ENCODE measurements at places on chromosomes 16 and 17.

GRCh38 chr16:31472709-31473203 lies 804 bp downstream of the TGFB1I1 start:
- DNase-seq, result peak; percentile 31

DNA sequence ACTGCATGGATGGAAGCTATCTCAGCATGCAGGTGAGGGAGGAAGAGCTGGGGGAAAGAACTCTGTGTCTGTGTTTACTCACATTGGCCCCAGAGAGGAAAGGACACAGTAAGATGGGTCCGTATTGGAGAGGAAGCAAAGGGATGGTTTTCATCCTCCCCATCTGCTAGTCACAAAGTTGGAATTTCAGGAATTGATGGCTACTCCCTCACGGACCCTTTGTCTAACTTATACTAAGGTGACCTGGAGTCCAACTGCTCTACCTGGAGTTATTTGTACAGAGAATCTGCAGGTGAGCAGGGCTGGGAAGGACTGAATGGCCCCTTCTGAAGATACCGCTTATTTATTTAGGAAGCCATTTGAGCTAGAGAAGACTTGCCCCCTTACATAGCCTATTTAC lies 55.1 kb downstream of the WNT3 start:
- no peak for DNase-seq

- no peak for DNase-seq
These were observed 27.4 kb downstream of the CDRT15 start for GRCh38 chr17:14209215-14209614.

GRCh38 chr16:50313596-50314478 lies 47.5 kb downstream of the ADCY7 start:
- no peak for DNase-seq

DNA sequence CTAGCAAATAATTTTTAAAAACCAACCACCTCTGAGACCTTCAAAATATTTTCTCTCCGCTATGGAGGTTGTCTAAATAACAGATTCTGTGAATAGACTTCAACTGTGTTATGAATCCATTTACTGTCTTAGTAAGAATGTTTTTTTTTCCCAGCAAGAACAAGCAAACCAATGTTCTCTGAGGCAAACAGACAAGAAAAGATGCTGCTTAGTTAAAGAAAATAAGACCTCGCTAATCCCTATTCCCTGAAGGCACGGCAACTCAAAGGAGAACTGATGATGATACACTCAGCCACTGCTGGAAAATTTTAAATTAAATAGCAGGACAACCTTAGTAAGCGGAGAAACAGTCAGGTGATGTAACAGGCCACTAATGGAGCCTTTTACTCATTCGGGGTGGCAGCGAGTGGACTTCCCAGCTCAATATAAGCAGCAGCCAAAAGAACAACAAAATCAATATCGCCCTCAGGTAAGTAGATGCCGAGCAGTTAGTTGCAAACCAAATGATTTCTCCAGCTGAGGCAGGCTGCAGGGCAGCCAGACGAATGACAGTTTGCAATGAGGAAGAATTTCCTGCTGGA lies 81.8 kb downstream of the CPPED1 start:
- no peak for DNase-seq

GRCh38 chr16:3980253-3981111 lies 100.0 kb upstream of the CREBBP start:
- DNase-seq, result no peak

- DNase-seq, result no peak
These were observed 75.5 kb downstream of the AATF start for GRCh38 chr17:37024181-37024637.

DNA sequence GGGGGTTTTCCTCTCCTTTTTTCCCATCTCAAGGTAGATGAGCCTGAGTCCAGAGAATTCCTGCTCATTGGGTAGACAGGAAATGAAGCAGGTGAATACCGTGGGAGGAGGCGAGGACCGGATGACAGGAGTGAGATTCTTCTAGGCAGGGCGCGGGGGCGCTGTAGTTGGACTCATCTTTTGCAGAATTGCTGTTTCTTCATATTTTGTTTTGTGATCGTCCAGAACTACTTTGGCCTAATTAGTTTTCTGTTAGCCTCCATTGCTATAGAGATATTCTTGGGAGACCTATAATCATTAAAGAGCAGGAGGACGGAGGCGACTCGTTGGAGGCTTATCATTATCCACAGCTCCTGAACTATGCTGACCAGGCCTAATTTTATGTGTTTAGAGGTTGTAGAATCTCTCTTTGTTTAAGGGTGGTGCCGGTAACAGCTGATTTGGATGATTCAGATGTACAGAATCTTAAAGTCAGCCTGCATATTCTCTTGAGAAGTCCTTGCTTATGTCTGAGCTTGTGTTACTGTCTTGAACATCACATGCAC lies 650 bp downstream of the ATP6V0A1 start:
- peak; percentile 73 for DNase-seq

DNA sequence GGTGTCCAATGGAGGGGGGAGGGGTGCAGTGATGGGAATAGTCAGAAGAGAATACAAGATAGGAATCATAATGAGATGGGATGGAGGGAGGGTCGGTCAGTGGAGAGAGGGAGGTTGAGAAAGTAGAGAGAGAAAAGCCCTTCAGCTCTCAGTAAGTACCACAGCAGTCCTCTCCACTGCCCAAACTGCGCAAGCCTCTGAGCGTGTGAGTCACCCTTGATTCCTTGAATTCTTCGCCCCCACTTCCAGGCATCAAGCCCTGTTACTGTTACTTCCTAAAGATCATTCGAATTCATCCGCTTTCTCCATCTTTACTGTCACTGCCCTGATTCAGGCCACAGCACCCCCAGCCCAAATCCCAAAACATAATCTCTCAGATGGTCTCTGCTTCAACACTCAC lies 2.5 kb downstream of the GUCY2D start:
- DNase-seq, result no peak

GRCh38 chr16:25018972-25019617 lies 3.9 kb upstream of the ARHGAP17 start:
- no peak for DNase-seq

DNA sequence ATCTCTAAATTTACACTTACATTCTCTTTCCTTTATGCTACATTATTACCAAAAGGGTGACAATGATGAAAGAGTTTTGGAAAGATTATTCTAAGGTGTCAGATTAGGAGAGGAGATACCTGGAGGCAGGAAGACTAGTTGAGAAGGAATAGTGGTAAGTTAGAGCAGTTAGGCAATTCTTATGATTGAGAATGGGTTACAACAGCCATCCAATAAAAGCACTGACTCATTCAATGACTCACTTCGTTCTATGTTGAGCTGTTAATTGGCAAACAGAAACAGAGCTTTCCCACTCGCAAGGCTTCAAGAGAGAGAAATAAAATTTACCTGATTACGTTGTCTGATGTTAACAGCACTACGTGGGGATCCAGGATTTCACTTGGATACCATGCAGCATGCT lies 5.8 kb downstream of the NUP88 start:
- DNase-seq, result no peak

GRCh38 chr17:11495613-11496012 lies 102.7 kb upstream of the DNAH9 start:
- no peak for DNase-seq

- DNase-seq, result no peak
These were observed 19.4 kb downstream of the LYRM9 start for GRCh38 chr17:27873746-27874145.

GRCh38 chr16:7653746-7654461 lies 321.3 kb downstream of the RBFOX1 start:
- DNase-seq, result no peak

DNA sequence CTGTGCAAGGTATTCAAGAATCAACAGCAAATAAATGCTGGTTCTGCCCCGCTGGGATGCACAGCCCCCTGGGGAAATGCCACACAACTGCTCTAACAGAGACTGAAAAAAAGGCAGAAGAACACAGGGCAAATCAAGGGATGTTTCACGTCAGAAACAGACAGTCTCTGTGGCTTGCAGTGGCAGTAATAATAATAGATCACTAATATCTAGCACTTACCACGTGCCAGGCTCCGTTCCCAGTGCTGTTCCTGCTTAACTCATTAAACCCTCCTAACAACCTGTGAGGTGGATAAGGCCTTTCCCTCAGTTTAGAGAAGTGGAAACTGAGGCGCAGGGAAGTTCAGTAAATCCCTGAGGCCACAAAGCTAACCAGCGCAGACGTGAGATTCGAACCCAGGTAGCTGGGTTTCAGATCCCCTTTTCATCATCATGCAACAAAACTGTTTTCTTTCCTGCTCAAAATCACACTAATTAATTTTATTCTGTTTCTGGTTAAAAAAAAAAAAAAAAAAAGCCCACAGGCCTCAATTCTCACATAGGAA lies 36.7 kb downstream of the ARHGAP17 start:
- no peak for DNase-seq

- DNase-seq, result no peak
These were observed 5.9 kb downstream of the ALYREF start for GRCh38 chr17:81885454-81885853.

DNA sequence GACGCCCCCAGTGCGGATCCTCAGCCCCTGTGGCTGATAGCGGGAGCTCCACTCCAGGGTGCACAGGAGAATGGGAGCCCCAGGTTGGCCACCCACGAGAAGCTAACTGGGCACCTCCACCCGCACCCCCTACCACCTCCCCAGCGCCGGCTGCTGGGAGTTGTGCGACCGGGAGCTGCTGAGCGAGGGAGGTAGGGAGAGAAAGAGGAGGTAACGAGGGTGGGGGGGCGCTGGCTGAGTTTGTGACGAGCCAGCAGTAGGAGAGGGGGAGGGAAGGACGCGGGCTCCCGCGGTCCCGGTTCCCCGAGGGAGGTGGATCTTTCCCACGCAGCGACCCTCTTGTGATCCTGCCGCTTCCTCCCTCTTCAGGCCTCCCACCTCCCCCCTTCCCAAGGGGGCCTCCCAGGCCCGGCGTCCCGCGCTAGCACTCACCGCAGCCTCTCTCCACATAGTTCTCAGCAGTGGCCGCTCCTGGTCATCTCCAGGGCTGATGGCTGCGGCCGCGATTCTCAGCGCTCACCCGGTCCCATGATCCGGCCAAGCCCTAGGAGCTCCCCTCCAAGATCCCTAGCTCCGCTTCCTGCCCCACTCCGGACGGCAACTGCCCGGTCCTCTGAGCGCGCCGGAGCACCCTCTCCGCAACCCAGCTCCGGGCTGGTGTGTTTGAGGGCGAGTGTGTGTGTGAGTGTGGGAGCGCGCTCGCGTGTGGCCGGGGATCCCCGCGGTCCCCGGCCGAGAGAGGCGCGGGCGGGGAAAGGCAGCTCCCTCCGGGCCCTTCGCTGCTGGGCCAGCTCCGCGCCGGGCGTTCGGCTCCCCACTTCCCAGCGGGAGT lies at the start of gene GRIN2A:
GRIN2A (minus strand) TSS at position 207 of the 832 bp plus-strand sequence. CDS start 2,017 bp downstream, outside the sequence.
- DNase-seq, result peak; percentile 39

DNA sequence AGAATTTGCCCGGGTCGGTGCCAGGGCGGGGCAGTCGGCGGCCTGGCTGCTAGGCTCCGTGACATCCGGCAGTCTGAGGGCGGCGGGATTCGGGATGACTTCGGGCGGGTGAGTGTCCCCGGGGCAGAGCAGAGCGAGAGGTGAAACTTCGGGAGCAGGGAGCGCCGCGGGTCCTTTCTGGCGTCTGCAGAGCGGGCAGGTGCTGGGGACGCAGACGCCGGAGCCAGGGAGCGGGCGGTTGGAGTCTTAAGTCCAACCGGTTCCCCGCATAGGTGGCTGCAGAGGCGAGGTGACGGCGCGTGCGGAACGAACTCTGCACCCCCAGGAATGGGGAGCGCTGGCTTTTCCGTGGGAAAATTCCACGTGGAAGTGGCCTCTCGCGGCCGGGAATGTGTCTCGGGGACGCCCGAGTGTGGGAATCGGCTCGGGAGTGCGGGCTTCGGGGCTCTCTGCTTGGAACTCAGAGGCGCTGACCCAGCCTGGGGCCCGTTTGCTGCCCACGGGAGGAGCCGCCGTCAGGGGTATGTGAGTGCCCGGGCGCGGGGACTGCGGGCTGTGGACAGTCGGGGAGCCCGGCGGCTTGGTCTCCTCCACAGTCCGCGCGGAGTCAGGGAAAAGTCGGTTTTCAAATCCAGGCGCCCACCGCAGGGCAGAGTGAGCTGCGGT lies at the start of gene B4GALNT2:
B4GALNT2 (plus strand) TSS at position 71 of the 666 bp plus-strand sequence; CDS start at position 95, 24 bp downstream.
- DNase-seq, result no peak

DNA sequence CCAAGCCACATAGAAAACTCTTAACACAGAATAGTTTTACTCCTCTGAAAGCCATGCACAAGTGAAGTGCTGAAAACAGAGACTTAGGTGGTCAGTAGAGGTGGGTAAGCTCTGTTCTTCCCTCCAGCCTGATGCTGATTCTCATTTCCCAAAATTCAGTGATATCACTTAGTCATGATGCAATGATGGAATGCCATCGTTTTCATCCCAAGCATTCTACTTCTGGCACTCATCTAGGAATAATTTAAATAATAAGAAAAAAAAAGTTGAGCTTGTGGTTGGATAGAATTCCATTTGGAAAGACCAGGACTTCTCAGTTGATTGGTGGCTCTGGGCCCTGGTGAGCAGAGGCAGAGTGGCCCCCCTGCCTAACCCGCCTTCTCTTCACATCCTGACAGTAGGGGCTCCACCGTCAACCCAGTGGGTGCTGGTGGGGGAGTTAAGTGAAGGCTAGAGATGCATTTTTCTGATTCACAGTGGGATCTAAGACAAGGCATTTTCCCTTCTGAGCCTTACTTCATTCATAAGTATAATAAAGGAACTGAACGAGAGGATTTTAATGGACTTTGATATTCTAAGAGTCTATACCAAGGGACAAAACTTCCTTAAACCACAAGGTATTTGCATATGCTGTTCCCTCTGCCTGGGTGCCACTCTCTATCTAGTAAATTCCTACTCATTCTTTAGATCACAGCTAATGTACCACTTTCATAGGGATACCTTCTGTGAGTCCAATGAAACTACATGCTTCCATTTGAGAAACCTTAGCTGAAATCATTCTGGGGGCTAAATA lies 310.3 kb upstream of the DYNLRB2 start:
- no peak for DNase-seq

DNA sequence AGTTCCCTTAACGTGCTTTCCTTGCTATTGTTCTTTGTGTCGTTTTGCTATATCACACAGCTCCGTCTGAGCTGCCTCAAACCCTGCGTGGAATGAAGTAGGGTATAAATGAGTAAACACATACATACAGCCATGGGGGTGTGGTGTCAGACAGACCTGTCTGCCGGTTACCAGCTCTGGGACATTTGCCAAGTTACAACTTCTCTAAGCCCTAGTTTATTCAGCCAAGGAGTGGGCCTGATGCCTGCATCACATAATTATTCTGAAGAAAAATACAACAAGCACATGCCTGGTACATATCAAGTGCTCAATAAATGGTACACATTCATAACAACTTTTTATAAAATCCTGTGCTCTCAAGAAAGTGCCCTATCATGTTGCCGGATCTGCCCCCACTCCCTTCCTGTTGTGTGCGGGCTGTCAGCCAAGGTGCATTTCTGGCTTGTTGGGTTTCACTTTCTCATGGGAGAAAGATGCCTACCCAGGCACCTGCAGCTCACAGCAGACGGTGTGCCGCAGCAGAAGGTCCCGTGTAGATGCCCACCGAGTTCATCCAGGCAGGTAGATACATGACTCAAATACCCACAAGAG lies 30.5 kb downstream of the SMPD3 start:
- DNase-seq, result no peak

GRCh38 chr16:8967132-8967821 lies 3.6 kb upstream of the USP7 start:
- no peak for DNase-seq

All from NCI-H524 (cell line).